ENCODE measurements at places on chromosomes 1 and 21.
A peak's percentile ranks its signal among the peaks of the same experiment; 100 is the strongest.

- DNase-seq: no peak
Observed at GRCh38 chr1:217354895-217355294, 276.0 kb downstream of the GPATCH2 start.

DNA sequence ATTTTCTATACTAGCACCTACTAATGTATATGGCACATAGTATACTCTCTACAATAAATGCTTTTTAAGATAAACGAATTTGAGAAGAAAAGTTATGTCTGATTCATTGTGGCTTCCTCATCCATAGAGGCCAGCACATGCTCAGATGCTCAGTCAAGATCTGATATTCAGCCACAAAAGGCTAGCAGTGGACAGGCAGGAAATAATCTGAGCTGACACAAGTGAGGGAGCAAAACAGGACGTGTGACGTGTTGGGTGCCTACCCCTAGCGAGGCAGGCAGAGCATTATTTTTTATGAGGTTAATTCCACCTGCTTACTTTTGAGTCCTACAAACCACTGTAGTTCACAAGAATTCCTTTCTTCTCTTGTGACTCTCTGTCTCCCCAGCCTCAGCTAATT, 550.9 kb downstream of the SMYD3 start:
- no peak for DNase-seq

DNA sequence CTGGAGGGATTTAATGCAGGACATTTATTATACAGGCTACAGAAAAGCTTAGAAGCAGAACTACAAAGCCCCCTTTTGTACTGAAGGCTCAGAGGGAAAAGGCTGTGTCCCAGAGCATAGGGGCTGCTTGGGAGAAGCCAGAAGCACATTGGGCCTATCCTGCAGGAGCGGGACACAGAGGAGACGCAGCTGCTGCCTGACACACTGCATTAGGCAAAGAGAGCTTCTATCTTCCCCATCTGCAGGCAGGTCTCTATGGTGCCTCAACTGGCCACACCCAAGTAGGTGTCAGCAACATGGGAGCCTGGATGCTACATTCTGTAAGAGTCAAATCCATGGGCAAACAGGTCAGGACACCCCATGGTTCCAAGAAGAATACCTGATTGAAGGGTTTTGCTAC, 595.9 kb downstream of the AJAP1 start:
- no peak for DNase-seq

DNA sequence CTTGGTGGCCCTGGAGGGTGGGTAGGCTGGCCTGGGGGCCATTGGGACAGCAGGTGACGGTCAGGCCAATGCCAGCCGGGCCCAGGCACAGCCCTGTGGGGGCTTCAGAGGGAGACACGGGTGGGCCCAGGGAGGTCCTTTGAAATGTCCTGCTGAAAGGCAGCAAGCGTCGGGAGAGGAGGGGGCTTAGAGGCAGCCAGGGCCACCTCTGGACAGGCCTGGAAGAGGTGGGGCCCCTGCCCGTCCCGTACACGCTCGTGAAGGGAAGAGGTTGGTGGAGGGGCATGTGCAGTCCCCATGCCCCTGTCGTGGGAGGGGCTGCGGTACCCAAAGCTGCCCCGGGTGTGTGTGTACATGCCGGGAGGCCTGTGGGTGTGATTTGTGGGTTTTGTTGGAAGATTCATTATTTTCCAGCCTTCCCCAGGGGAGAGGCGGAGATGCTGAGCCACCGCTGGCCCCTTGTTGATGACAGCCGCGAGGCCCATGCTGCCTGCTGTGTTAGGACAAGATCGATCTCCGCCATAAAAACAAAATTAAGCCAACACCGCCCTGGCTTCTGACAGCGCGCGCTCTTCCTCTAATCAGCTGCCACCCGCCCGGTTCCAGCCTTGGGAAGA, 3.4 kb upstream of the PLCH2 start:
- no peak for DNase-seq

DNA sequence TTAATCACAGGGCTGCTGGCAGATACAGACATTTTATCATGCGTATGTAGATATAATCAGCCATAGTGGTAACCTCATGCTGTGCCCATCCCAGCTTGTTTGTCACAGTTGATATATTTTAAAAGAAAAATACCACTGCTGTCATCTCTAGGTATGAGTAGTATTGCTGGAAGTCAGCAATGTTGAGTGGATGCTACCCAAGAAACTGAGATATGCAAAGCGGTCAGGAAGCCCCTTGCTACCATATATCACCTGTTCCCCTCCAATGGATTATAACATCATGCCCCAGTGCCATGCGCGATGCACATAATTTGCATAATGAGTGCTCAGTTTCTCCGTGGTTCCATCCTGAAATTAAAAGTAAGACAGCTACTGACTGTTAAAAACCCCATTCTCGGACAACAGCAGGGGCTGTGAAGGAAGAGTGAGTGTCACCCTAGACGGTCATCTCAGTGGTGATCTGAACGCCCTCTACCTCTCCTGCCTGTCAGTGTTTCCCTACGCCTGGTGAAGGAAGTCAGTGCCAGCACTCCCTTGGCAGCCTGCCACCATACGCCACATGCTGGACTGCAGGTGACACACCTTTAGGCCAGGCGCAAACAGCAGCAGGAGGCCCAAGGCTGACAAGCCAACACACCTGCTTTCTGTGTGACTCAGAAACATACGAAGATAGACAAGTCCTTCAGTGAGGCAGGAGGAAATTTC, 2.7 kb downstream of the IL10RB start:
- no peak for DNase-seq

- DNase-seq: no peak
Observed at GRCh38 chr1:51415963-51416362, 85.6 kb upstream of the TTC39A start.

GRCh38 chr1:187443939-187444338, 615.2 kb downstream of the PLA2G4A start:
- DNase-seq: no peak

- DNase-seq: no peak
Observed at GRCh38 chr1:227729144-227729880, 5.8 kb downstream of the JMJD4 start.

DNA sequence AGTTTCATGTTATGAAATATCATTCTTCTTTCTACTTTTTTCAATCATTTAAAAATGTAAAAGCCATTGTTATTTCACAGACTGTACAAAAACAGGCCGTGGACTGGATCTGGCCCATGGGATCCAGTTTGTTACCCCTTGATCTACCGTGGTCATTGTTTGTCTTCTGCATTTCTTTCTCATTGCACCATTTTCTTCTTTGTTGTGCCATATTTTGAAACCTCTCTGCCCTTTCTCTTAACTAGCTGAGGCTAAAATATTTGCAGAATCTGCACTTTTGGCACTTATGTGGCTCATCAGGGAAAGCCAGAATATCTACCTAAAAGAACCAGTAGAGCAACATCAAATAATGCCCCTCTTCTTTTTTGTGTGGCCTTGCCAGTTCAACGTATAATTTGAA, 50.5 kb downstream of the DNAJC6 start:
- no peak for DNase-seq

DNA sequence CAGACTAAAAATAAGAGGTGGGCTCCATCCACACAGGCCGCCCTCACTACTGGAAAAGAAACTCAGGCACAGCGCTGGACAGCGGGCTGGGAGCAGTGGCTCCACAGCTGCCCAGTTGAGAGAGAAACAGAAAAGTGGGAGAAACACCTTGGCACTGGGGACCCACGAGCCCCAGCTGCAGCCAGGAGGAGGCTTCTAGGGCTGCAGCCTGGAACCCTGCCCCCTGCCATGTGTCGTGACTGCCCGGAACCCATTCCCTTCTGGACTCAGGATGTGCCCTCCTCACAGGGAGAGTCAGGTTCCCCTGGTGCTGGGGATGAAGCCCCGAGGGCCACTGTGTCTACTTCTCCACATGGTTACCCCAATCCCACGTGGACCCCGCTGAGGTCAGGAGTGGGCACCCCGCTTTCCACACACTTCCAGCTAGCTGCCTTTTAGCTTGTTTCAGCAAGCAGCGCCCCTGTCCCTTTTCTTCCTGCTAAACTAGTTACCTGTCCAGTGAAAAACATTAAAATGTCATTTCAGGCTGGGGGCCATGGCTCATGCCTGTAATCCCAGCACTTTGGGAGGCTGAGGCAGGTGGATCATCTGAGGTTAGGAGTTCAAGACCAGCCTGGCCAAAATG, 35.9 kb downstream of the PARP1 start:
- DNase-seq: no peak

GRCh38 chr1:236281198-236281653, 532 bp downstream of the ERO1B start:
- no peak for DNase-seq

- DNase-seq: no peak
Observed at GRCh38 chr21:34625030-34625593, 10.2 kb upstream of the RCAN1 start.

DNA sequence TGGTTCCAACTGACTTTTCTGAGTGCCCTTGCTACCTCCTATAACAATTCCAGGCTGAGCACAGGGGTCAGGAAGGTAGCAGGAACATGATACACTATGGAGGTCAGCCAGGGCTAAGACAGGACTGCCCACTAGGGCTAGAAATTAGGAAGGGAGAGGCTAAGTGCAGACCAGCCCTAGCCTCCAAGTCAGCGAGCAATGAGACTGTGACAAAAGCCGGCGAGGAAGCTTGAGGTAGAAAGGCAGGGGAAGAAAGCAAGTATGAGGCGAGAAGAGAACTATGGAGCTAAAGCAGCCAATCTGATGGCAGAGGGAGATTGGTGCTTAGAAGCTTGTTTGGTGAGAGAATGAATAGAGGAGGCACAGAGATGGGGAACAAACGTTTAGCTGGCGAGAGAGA, 4.7 kb downstream of the UROD start:
- no peak for DNase-seq

DNA sequence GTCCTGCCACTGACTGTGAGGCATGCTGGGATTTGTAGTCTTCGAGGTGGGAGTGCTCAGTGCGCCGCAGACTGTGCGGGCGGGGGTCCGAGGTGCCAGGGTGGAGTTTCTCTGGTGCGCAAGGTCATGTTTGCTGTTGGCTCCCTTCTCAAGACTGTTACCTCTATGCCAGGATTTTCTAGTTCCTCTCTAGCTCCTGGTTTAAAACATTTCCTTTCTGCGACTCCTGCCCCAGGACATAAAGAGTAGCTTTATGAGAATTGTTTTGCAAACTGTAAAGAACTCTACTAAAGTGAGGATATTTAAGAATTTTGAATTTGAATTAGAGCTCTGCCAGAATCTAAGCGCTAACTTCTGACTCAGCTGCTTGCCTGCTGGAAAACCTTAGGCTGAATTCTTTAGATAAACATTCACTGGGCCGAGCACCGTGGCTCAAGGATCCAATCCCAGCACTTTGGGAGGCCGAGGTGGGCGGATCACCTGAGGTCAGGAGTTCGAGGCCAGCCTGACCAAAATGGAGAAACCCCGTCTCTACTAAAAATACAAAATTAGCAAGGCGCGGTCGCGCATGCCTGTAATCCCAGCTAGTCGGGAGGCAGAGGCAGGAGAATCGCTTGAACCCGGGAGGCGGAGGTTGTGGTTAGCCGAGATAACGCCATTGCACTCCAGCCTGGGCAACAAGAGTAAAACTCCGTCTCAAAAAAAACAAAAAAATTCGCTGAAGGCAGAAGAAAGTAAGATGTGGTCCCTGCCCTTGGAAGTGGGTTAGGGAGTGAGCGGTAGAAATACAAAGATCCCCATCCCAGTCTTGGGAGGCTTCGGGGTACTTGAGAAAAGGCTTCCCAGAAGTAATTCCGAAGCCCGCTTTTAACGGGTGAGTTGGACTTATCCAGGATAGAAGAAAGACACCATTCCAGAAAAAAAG, 992 bp upstream of the USP48 start:
- DNase-seq: peak; percentile 91

DNA sequence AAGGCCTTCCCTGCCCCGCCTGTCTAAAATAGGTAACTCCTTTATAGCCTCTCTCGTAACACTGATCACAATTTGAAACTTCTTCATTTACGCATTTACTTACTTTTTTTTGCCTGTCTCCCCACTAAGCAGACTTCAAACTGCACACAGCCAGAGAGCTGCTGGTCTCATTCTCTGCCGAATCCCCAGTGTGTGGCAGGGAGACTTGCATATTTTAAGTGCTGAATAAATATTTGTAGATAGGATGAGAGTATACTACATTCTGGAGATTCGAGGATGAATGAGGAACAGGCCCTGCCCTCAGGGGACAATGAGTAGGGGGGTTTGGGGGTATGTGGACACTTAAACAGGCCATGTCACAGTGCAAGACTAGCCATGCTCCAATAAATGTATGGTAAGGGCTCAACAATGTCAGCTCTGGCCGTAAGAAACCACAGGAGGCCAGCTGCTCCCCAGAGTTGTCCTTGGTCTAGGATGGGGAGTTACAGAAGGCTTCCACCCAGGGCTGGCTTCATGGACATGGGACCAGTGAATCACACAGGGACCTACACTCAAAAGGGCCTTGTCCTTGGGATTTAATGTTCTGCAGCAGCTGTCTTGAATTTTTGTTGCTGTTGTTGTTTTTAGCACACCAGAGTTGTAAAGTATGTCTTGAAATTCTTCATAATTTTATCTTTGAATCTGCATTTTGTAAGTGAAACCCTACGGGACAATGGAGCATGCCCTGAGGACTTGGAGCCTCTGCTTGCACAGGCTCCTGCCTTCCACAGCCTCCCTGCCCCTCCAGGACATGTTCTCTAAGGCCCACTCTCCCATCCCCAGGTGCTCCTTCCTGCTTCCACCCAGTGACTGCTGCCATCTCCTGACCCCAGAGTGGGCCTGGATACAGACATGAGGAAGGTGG, 8.5 kb downstream of the DIO1 start:
- DNase-seq: no peak

GRCh38 chr1:50611675-50612074, 188.4 kb upstream of the DMRTA2 start:
- DNase-seq: no peak

- DNase-seq: no peak
Observed at GRCh38 chr21:42219606-42220137, 732 bp downstream of the ABCG1 start.

DNA sequence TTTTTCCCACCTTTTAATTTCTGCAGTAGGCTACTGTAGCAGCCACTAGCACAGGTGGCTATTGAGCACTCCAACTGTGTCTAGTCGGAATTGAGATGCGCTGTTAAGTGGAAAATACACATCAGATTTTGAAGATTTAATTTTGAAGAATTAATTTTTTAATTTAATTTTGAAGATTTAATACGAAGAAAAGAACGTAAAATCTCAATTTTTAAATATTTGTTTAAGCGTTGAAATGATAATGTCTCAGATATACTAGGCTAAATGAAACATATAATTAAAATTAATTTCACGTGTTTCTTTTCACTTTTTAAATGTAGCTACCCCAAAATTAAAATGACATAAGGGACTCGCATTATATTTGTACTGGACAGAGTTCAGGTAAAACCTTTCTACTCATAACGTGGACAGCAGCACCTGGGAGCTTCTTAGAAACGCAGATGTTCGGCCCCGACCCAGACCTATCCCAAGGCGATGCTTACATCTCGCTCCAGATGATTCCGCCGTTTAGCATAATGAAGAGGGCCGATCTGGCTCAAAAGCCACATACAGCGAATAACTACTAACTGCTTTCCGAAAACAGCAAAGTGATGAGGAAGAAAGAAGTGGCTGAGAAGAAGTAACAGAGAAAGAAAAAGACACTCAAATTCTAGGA, 717 bp downstream of the CRYZL1 start:
- peak; percentile 37 for DNase-seq

- no peak for DNase-seq
Observed at GRCh38 chr1:183872403-183872802, 67.5 kb downstream of the RGL1 start.

- DNase-seq: no peak
Observed at GRCh38 chr21:14491269-14491681, 54.8 kb downstream of the SAMSN1 start.

- DNase-seq: no peak
Observed at GRCh38 chr1:236147068-236147467, 4.7 kb downstream of the GPR137B start.
